ENCODE measurements at places on chromosomes 3 and 15. TPM values are rescaled to one million over a fixed set of nuclear protein-coding genes. Genes with fewer than 3 reads are reported as not detected.
A peak's percentile ranks its signal among the peaks of the same experiment; 100 is the strongest.

Gene INO80
- total RNA-seq = 13.3 TPM

Gene SYNPR
- not detected for total RNA-seq

DNA sequence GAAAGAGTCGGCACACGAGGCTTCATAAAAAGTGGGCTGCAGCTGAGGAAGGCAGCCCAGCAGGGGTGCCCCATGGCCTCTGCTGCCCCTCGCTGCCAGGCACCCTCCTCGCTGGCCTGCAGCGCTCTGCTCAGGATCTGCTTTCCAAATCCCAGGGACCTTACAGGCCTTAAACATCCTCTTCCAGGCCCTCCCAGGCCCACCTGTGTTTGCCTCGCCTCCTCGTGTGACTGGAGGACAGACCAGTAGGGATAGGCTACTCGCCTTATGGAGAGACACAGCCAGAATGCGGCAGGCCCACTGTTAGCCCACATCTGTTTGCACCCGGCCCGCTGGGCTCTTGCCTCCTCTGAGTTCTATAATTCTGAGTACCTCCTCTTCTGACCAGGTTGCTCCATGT is 124.5 kb upstream of the PLXNA1 start:
- no peak for DNase-seq

DNA sequence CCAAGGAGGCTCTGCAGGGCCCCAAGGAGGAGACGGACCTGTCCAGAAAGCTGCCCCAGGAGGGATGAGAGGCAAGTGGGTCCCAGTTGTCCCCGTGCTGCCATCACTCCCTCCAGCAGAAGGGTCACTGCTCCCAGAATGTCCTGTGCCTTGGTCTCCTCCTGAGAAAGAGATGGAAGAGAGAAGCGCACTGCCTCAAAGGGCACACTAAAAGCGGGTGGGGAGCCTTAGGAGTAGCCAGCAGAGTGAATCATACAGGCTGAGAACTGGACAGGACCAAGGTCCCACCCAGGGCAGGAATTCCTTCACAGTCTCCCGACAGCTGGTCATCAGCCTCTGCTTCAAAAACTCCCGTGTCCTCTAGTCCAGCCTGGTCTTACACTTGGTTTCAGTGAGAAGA is 4.6 kb downstream of the THPO start:
- no peak for DNase-seq

DNA sequence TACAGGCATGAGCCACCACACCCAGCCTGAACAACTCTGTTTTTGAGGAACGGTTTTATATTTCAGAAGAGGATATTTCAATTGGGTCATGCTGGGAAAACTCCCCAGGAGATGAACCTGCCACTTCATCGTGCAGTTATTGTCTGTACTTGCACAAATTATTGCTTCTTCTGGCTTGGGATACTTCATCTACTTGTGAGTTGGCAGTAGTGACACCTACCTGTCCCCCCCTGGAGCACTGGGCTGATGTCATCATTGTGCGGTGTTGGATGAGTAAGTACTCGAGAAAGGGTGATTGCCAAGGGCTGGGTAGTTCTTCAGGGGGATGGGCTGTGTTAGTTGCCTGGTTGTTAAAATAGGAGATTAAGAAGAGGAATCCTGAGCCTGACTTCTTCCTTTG is 85.1 kb upstream of the SAMMSON start:
- peak; percentile 16 for DNase-seq

Gene FYCO1
- total RNA-seq = 16.1 TPM

GRCh38 chr3:74559261-74559660 is 55.2 kb downstream of the CNTN3 start:
- DNase-seq = no peak

DNA sequence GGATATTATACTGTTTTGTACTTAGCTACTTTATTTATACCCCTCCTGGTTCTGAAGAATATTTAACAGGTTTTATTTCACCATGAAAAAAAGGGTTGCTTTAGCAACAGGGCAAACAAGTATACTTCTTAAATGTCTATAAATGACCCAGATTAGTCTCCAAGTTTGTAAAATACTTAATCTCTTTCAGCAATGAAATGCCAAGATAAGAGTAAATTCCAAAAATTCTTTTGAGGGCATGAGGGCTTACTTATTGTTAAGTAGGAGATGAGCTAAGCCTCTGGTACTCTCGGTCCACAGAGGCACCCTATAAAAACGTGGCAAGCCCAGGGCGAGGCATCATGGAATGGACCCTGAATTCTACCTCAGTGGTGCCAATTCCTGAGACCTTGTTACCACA is 264.8 kb upstream of the NSMCE3 start:
- no peak for DNase-seq

GRCh38 chr3:129597087-129597999 is 9.1 kb downstream of the PLXND1 start:
- DNase-seq = peak; percentile 36

GRCh38 chr3:170076715-170077238 is 39.0 kb downstream of the GPR160 start:
- peak; percentile 90 for DNase-seq

Gene ARNT2
- 14.7 TPM for total RNA-seq
